ENCODE measurements at places on chromosomes 6 and 20. TPM values are rescaled to one million over a fixed set of nuclear protein-coding genes. Genes with fewer than 3 reads are reported as not detected.

- no peak for DNase-seq
These were observed 13.6 kb upstream of the HLA-C start for GRCh38 chr6:31285486-31285885.

DNA sequence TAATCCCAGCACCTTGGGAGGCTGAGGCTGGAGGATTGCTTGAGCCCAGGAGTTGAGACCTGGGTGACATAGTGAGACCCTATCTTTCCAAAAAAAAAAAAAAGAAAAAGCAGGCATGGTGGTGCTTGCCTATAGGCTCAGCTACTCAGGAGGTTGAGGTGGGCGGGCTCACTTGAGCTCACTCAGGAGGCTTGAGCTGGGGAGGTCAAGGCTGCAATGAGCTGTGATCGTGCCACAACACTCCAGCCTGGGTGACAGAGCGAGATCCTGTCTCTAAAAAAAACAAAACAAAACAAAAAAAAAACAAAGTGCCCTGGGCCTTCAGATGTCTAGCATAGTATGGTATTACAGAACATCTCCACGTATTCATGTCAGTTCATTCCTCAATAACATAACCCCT is 42.9 kb downstream of the ZFAND3 start:
- no peak for DNase-seq

- DNase-seq, result no peak
These were observed 94.1 kb downstream of the TMEM242 start for GRCh38 chr6:157229132-157229618.

The CDSN gene
- not detected for polyA plus RNA-seq

DNA sequence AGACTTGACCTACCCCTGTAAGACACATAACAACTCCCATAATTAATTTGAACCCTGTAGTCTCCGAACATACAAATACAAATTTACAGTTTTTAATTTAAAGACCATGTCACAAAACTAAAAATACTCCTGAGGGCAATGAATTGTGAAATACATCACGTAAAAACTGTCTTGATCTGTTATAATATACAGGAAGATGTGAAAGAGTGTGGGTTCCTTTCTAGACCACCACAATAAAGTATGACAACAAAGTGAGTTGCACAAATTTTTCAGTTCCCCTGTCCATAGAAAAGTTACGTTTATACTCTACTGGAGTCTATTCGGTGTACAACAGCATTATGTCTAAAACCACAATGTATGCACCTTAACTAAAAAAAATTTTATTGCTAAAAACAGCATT is 11.0 kb upstream of the BLOC1S5 start:
- DNase-seq, result no peak

DNA sequence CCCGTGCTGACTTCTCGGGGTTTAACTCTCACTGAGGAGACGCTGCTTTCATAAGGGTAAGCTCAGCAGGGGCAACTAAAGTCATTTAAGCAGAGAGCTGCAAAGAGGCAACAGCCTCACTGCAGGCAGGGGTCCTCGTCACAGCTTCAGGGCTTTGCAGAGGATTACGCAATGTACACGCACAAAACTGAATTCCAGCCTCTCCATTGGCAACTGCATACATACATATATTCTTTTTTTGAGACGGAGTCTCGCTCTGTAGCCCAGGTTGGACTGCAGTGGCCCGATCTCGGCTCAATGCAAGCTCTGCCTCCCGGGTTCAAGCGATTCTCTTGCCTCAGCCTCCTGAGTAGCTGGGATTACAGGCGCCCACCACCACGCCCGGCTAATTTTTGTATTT is 2.4 kb downstream of the GMEB2 start:
- no peak for DNase-seq

GRCh38 chr20:62117362-62117646 is 5.0 kb upstream of the LSM14B start:
- no peak for DNase-seq

DNA sequence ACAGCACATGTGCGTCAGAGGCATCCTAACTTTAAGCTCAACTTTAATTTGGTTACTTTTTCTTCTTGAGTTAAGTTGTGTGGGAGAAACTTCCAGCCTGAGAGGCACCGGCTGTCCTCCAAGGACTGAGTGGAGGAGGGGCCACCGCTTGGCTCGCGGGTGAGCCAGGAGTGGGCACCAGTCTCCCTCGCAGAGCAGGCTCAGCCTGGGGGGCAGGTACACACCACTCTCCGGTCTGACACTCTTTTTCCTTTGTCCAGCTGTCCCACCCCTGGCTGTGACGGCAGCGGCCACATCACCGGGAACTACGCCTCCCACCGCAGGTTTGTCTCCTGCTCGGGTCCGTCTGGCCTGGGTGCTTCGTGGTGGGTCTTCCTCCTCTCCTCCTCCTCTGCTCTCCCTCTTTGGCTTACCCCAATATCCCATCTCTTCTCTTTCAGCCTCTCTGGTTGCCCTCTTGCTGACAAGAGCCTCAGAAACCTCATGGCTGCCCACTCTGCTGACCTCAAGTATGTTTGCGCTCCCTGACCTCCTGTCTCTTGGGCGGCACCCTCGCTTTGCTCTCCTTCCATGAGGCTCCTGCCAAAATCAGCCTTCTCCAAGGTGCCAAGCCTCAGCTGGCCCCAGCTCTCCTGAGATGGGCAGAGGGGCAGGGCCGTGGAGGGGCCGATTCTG is 32.6 kb upstream of the PCMTD2 start:
- DNase-seq, result no peak

The SRMS gene
- polyA plus RNA-seq, result not detected

The DHX35 gene
- polyA plus RNA-seq, result 11.1 TPM

DNA sequence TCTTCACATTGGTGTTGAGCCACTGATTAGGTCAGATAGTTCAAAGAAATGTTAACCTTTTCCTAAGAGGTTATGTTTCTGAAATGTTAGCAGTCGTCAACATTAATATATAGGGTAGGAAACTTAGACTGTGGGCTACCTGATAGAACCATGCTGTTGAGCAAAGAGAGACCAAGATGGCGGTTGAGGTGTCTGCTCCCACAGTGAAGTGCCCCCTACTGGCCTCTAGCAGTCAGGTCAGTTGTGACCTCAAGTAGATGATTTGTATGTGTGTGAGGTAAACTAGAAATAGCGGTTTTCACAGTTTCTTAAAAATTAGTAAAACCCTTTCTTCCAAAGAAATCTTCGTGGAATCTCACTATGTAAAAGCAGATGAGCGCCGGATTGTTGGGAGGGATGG is 40.3 kb downstream of the MTHFD1L start:
- no peak for DNase-seq

GRCh38 chr6:43890197-43891062 is 120.4 kb downstream of the VEGFA start:
- no peak for DNase-seq

DNA sequence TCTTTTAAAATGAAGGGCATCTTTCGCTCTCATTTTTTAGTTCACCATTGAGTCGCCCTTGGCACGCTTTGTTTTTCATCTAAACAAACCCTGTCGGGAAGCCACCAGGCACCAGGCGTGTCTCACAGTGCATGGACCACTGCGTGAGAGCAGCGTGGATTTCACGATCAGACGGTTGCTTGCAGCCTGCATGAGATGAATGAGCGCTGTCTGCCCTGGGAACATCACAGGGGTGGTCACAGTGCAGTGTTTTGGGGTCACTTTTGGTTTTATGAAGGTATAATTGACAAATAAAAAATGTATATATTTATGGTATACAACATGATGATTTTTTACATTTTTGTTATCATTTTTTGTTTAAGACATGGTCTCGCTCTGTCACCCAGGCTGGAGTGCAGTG is 61.3 kb downstream of the CDH4 start:
- no peak for DNase-seq

DNA sequence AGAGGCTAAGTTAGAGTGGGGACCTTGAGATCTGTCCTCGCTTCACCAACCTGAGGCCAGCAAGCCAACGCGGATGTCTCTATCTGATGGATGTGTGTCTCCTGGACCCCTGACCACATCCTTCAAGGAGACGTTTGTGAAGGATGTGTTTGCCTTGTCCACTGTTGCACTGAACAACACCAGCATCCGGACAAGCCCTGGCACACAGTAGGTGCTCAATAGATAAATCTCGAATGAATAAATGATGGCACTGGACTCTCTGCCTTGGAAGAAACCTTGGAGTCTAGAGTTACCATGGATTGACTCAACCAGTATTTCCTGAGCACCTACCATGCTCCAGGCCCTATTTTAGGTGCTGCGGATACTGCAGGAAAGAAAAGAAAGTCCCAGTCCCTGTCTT is 97.7 kb upstream of the PTPN1 start:
- no peak for DNase-seq

GRCh38 chr20:3168079-3168828 is 5.1 kb downstream of the LZTS3 start:
- DNase-seq, result no peak

The LY6G6C gene
- not detected for polyA plus RNA-seq

- no peak for DNase-seq
These were observed 1.1 kb upstream of the OVOL2 start for GRCh38 chr20:18058661-18059467.

GRCh38 chr20:9214685-9215084 is 145.8 kb downstream of the PLCB4 start:
- peak; percentile 14 for DNase-seq

DNA sequence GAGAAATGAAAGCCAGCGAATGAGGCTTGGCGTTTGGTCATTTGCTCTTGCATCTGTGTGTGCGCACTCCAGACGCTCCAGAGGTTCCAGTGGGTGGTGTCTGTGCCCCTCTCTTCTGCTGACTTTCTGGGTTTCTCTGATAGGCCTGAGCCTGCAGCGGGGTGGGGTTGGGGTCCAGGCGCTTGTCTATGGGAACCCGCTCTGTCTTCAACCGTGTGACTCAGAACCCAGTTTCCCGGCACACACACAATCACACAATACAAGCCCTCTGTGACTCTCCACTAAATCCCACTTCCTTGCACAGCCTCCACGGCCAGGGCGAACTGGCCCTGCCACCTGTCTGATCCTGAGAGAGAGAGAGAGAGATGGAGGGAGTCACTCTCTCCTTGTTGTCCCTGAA is 24.6 kb downstream of the RBM38 start:
- DNase-seq, result no peak

The RBBP9 gene
- polyA plus RNA-seq, result not detected

DNA sequence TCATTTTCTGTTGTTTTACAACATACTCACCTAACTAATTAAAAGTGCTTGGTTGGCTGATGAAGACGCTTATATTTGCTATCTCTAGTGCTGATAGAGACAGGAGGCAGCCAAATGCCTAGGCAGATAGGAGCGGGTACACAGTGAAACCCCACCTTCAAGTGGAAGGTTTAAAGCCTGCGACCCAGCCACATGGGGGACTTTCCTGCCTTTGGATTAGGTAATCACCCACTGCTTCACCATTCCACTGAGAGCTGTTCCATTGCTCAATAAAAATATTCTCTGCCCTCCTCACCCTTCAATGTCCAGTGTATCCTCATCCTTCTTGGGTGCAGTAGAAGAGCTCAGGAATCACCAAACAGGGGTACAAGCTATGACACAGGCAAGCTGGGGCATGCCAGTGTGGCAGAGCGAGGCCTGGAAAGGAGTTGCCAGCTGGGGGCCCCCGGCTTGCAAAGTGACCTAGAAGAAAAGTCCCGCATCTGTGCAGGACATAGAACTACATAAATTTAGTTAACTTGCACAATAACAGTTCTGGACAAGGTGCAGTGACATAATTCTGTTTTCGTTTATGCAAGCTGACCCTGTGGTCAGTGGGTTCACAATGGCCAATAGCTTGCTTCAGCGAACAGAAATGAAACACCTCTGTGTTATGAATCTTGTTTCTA is 112.0 kb upstream of the MLIP start:
- DNase-seq, result no peak

The STK35 gene
- polyA plus RNA-seq, result 7.4 TPM

DNA sequence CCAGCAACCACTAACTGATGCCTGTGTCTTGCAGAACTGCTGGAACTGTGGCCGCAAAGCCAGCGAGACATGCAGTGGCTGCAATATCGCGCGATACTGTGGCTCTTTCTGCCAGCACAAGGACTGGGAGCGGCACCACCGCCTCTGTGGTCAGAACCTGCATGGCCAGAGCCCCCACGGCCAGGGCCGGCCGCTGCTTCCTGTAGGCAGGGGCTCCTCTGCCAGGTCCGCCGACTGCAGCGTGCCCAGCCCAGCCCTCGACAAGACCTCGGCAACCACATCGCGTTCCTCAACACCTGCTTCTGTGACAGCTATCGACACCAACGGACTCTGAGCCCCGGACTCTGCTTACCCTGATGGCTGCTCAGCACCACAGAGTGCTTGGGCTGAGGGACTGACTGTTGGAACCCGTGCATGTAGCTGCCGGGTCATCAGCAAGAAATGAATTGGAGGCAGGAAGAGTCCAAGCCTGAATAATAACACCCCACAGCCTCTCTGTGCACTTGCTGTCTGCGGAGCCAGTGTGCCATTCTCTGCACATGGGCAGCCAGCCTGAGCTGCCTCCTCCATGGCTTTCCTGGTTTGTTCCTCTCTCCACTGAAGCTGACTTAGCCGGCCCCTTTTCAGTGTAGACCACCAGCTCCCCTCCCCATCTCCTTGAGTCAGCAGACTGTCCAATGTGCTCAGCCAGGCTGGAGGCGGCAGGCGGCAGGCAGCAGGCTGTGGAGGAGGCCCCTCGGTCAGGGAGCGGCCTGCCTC is 17.6 kb upstream of the C20orf144 start:
- DNase-seq, result no peak

DNA sequence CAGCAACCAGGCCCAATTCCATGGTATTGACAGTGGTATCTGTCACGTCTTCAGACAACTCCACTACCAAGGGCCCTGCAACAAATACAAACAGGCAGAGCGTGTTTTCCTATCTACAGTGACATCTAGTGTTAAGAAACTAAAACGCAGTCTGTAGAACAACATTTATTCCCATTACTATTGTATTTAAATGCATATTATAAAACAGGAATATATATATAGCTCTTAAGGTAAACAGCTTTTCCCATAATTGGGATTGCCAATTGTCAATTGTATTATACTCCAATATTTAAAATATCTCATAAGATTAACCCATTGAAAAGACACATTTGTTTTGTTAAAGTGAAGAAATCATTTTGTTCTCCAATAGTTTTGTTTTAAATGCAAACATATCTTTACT is 97.2 kb downstream of the KIF16B start:
- DNase-seq, result peak; percentile 49

DNA sequence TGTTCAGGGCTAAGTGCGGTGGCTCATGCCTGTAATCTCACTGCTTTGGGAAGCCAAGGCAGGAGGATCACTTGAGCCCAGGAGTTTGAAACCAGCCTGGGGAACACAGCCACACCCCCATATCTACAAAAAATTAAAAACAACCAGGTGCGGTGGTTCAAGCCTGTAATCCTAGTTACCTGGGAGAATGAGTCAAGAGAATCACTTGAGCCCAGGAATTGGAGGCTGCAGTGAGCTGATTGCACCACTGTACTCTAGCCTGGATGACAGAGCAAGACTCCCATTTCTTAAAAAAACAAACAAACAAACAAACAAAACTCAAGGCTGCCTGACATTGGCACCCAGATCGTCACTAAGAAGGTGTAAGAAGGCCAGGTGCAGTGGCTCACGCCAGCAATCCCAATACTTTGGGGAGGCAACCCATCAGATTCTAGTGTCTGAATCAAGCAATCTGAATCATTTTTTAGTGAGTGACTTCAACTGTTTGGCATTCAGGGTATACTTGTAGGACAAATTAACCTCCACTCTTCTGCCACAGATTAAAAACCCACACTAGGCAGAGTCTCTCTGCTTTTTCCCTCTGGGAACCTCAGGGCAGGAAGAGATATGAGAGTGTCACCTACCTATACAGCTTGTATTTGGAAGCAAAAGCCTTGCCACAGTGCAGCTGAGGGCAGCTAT is 6.1 kb downstream of the PLAGL2 start:
- DNase-seq, result no peak

GRCh38 chr6:91476000-91476399 is 889.1 kb upstream of the MAP3K7 start:
- DNase-seq, result peak; percentile 11

Data from muscle of arm (tissue), 14 donors.